ENCODE measurements at places on chromosomes 7 and 10.

DNA sequence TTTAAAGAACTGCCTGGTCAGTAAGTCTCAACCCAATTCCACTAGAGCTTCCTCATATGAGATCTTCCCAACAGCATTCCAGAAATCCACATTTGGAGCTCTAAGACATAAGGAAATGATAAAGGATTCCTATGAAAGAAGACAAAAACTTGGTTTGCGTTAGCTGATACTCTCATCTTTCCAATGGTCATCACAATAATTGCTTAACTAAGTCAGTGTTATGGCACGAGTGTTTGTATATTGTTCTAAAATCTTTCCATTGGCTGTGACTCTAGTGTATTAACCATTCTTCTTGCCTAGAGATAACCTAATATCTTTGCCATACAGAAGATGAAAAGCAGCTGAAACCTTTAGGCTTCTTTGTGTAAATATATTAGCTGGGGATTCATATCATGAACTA lies 289.0 kb downstream of the SNX13 start:
- no peak for DNase-seq

- DNase-seq = no peak
Observed at GRCh38 chr10:103444478-103444877, 7.7 kb downstream of the CALHM2 start.

GRCh38 chr7:50211130-50212015 lies 93.1 kb upstream of the IKZF1 start:
- no peak for DNase-seq

DNA sequence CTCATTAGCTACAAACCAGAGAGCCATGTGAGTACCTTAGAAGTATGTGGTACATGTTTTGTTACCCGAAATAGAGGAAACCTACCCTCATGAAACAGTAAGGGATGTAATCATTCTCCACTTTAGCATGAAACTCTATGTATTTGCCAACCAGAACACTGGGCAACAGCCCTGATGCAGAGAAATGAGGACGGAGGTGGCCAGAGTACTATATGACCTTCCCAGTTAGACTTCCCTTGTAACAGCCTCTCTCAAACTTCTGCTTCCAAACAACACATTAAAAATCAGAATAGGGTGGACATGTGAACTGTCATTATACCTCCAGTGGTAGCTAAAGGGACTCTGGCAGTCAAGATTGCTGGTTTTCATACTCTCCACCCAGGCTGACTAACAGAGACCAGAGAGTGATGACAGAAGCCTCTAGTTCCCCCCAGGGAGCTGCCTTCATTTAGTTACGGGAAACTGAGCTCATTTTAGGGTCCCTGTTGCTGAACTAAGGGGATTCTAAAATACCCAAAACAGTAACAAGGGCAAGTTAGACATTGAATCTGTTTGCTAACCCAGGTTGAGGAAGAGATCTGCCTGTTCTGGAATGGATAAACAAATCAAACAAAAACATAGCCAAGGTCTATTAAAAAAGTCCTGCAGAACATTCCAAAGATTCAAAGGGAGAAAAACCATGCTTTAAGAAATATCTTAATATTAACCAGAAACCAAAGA lies 83.1 kb downstream of the VPS41 start:
- no peak for DNase-seq

DNA sequence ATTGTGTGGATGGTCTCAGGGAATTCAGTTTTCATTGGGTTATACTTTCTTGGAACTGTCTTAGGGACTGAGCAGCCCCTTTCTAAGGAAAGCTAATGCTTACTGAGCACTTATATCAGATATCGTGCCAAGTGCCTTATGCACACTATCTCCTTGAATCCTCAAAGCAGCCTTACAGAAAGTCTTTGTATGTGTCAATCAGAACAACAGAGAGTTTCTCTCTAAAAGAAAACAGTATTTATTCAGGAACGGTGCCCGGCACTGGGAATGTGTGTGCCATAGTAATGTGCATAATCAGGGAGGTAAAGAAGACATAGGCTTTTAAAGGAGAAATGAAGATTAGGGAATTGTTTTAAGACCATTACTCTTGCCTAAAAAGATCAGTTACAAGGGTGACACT lies 17.3 kb downstream of the ANTXRL start:
- no peak for DNase-seq

- DNase-seq = no peak
Observed at GRCh38 chr7:138186951-138187351, 110.7 kb downstream of the AKR1D1 start.

- DNase-seq = no peak
Observed at GRCh38 chr7:157892751-157893523, 556.1 kb downstream of the DNAJB6 start.

DNA sequence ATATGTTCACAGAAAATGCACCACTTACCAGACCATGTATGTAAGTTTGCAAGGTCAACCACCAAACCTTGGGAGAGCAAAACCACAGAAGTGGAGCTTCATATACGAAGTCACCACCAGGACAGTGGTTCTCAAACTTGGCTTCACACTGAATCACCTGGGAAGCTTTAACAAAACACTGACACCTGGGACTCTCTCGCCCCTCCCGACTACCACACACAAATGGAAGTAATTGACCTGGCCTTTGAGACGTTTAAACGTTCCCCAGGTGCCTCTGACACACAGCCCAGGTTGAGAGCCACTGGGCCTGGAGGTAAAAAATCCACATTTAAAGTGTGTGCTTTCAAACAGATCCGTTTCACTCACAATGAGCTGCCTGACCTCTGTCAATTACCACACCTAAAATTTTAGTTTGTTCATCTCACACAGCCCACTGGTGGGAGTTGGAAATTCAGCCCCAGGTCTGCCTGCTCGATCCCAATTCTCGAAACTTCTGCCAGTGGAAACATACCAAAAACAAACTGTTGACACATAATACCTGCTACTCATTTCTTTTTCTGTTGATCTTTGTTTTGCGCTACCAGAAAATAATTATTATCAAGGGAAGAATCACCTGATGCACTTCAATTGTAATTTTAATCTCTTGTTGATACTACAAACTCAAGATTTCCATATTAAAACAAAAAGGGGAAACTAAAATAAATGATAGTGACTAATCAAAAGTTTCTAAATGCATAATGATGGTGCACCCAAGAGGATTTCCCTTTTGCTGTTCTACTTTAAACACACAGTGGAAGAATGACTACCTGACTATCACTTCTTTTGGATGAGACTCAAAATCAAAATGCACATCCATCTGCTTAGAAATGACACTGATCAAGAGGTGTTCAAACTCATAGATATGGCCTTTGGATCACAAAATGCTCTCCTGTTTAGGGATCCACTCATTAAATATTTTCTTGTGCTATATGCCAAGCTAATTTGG lies 26.6 kb downstream of the CDNF start:
- no peak for DNase-seq

Data from activated CD8-positive, alpha-beta memory T cell treated with anti-CD3 and anti-CD28 coated beads for 48 hours (primary cell).